ENCODE measurements at places on chromosomes 2 and 18. TPM values are rescaled to one million over a fixed set of nuclear protein-coding genes. Genes with fewer than 3 reads are reported as not detected.
A peak's percentile ranks its signal among the peaks of the same experiment; 100 is the strongest.

GRCh38 chr2:238869293-238870124, 21.6 kb downstream of the TWIST2 start:
- peak overlapping the region; percentile 50 for H3K27ac ChIP-seq
- H3K36me3 ChIP-seq: peaks cover 3% of the 10 kb centered on the region
- DNase-seq: no peak
- peaks cover 22% of the 10 kb centered on the region for H3K4me1 ChIP-seq

DNA sequence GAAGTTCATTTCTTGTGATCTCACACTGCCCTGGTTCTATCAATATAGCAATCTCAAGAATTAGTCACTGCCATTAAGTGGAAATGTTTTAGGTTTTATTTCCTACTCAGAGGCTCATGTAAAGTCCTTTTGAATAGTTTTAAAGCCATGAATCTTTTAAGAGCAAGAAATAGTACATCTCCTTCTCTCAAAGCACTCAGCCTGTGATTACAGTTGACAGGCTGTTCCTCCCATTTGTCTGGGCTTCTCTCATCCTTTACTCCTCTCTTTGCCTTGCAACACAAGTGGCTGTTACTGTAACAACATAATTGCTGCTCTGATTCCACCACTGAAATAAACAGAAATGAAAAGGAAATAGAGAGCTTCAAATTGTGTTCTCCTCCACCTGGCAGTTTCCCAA, 18.4 kb downstream of the GRP start:
- H3K27ac ChIP-seq: no peak overlapping the region
- no peak for DNase-seq
- H3K27me3 ChIP-seq: peaks cover 32% of the 10 kb centered on the region
- H3K36me3 ChIP-seq: no peaks in the 10 kb centered on the region
- no peaks in the 10 kb centered on the region for H3K4me1 ChIP-seq

DNA sequence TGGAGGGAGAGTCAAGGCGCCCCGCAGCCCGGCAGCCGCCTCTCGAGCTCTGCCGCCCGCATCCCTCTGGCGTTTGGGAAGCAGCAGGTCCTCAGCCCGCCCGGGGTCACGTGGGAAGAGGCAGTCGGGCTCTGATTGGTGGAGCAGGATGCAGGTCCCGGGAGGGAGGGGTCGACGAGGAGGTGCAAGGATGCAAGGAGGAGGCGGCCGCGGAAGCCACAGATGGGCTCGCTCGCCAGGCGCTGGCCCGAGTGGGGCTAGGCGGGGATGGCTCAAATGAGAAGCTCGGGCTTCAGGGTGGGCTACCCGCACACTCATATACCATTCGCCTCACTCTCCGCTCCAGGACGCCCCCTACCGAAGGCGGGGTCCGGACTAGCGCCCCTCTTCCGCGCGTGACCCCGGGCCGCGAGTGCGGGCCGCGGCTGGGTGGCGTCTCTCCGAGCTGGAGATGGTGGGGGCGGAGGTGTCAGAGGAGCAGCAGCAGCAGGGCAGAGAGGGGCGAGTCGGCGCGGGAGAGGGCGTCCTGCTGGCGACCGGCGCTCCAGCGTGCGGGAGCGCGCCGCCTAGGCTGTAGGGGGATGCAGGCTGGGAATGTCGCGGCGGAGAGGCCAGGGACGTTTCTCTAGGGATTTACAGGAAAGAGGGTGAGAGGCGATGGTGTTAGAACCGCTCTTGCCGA, at the start of gene TMEFF2:
Gene TMEFF2, minus strand, starts transcription at position 68 of the 682 bp plus-strand sequence. CDS start 409 bp downstream, outside the sequence.
- peaks cover 21% of the 10 kb centered on the region for H3K4me1 ChIP-seq
- peak within 1 kb of the TSS; percentile 86 for H3K4me3 ChIP-seq
- no peak within 1 kb of the TSS for H3K27ac ChIP-seq
- peaks cover 81% of the 10 kb centered on the region for H3K27me3 ChIP-seq

- no peak overlapping the region for H3K27ac ChIP-seq
- H3K4me3 ChIP-seq: no peak overlapping the region
- peaks cover 2% of the 10 kb centered on the region for H3K27me3 ChIP-seq
- H3K36me3 ChIP-seq: no peaks in the 10 kb centered on the region
- no peak for DNase-seq
Observed at GRCh38 chr2:72003796-72004195, 143.9 kb downstream of the CYP26B1 start.

GRCh38 chr2:66489436-66489835, 54.5 kb downstream of the MEIS1 start:
- peak overlapping the region; percentile 17 for H3K4me3 ChIP-seq
- DNase-seq: no peak
- H3K27me3 ChIP-seq: no peaks in the 10 kb centered on the region
- H3K27ac ChIP-seq: peak overlapping the region; percentile 19
- H3K36me3 ChIP-seq: peaks cover 70% of the 10 kb centered on the region

DNA sequence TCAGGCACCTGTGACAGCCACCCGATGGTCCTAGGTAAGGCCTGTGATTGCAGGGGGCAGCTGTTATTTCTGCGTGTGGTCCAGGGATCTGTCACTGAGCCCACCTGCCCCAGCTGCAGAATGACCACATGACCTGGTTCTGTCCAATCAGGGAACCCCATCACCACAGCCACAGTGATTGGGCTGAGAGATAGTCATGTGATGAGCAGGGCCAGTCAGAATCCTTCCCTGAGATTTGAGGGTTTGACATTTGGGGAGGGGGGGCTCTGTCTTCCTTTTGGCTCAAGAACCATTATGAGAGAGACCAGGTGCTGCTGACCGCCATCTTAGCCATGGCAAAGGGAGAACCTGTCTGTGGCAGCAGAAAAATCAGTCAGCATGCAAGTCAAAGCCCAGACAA, 147.2 kb downstream of the SMAD7 start:
- no peaks in the 10 kb centered on the region for H3K27me3 ChIP-seq
- no peak overlapping the region for H3K27ac ChIP-seq
- H3K36me3 ChIP-seq: peaks cover 12% of the 10 kb centered on the region
- no peak overlapping the region for H3K4me3 ChIP-seq
- DNase-seq: peak; percentile 49

GRCh38 chr18:32201948-32202672, 12.3 kb downstream of the MEP1B start:
- no peak overlapping the region for H3K4me3 ChIP-seq
- DNase-seq: no peak
- no peaks in the 10 kb centered on the region for H3K36me3 ChIP-seq

- H3K27me3 ChIP-seq: no peaks in the 10 kb centered on the region
- H3K4me3 ChIP-seq: no peak overlapping the region
- no peak overlapping the region for H3K27ac ChIP-seq
- H3K4me1 ChIP-seq: no peaks in the 10 kb centered on the region
- DNase-seq: no peak
Observed at GRCh38 chr2:186042207-186043028, 303.8 kb downstream of the FSIP2 start.

DNA sequence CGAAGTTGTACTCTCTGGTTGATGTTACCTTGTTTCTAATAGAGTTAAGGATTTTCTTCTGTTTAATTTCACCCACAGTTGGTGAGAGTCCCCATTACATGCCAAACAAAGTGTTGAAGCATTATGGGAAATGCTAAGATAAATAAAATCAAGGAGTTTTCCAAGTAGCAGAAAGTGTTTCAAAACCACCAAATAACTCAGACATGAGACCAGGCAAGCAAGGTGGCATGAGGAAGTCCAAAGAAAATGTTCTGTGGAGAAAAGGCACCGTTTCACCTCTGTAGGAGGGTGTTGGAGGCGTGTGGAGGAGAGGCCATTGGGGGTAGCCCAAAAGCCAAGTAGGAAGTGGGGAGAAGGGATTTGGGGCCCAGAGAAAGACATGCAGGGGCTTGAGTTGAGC, 8.7 kb downstream of the CFAP221 start:
- peaks cover 6% of the 10 kb centered on the region for H3K36me3 ChIP-seq
- H3K27ac ChIP-seq: no peak overlapping the region
- peaks cover 3% of the 10 kb centered on the region for H3K27me3 ChIP-seq
- peaks cover 11% of the 10 kb centered on the region for H3K4me1 ChIP-seq
- no peak overlapping the region for H3K4me3 ChIP-seq
- DNase-seq: no peak

DNA sequence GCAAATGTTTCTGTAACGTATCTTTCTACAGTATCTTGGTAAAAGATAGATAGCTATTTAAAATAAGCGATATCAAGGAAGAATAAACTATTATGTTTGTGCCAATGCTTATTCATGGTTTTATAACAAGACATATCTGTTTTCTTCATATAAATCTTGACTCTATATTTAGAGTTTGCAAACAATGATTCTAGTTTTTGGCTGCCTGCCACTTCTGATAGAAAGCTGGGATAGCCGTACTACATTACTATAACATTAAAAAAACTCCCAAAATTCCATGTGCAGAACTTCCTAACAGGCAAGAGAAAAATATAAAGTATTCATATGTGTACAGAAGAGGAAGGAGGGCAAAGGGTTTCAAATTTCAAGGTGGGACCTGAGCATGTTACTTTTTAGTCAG, 985.0 kb downstream of the BCL11A start:
- H3K4me3 ChIP-seq: no peak overlapping the region
- no peak for DNase-seq
- H3K27me3 ChIP-seq: peaks cover 13% of the 10 kb centered on the region
- peaks cover 40% of the 10 kb centered on the region for H3K4me1 ChIP-seq
- no peaks in the 10 kb centered on the region for H3K36me3 ChIP-seq

DNA sequence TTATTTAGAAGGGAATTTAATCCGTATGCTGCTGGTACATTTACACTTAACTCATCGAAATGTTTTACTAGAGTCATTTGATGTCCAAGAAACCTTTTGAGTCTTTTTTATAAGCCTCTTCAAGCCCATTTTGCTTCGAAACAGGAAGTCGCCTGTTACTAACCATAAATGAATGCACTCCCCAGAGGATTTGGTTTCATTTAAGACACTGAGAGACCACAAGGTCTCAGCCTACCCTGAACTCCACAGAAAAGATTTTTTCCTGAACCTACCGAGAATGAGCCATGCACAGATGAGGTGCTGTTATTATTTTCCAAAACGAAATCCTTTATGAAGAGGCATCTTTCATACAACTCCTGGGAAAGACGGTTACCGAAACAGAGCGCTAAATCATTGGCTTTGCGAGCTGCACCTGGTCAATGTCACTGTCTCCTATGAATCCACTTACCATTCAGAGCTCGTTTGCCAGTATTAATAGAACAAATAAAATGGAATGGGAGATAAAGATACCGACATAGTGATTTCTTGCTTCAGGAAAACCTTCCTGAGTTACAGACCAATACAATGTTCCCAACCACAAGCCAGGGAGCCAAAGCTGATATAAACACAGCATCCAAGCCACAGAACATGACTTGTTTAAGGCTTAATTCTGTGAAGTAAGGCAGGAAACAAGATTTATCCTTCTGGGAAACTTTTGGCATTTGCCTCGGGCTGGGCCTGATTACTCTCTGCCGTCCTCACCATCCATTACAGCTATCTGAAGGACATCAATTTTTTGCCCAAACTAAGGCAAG, 382.1 kb downstream of the OSR1 start:
- peak overlapping the region; percentile 9 for H3K27ac ChIP-seq
- no peaks in the 10 kb centered on the region for H3K36me3 ChIP-seq
- H3K27me3 ChIP-seq: no peaks in the 10 kb centered on the region

GRCh38 chr2:7701791-7702190, 784.6 kb downstream of the RNF144A start:
- no peak for DNase-seq
- H3K4me3 ChIP-seq: no peak overlapping the region
- H3K4me1 ChIP-seq: peaks cover 26% of the 10 kb centered on the region
- H3K36me3 ChIP-seq: no peaks in the 10 kb centered on the region

DNA sequence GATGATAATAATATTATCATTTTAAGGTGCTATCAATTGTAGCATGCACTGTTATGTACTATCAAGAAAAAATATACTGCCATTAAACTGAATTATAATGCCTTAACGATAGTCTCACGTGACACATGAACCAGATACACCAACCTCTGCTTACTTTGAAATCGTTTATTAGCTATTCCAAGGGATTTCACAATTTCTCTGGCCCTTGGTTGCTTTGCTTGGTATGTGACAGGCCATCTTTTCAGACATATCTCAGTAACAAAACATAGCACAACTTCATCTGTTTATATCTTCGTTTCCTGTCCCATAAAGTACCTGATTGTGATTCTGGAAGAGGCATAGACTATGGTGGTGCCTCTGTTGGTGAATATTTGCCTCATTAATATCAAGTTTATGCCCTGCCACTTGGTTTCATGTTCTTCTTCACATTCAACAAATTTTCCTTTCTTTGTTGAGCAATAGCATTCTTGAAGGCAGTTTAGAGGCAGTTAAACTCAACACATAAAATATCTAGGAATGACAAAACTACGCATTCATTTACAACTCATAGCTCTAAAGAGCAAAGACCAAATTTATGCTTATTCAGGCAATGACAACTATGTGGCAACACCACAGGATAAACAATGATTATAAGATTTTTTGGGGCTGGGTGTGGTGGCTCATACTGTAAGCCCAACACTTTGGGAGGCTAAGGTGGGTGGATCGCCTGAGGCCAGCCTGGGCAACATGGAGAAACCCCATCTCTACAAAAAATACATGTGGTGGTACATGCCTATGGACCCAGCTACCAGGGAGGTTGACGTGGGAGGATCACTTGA, 84.3 kb downstream of the MCFD2 start:
- DNase-seq: no peak
- no peak overlapping the region for H3K4me3 ChIP-seq
- H3K4me1 ChIP-seq: no peaks in the 10 kb centered on the region

The SERPINB2 gene
- total RNA-seq: 45.2 TPM

The STRN gene
- total RNA-seq: 34.3 TPM

The SPATS2L gene
- 97.8 TPM for total RNA-seq

The EPB41L3 gene
- total RNA-seq: 58.1 TPM

The MRPL33 gene
- total RNA-seq: 54.6 TPM

The NLRC4 gene
- total RNA-seq: not detected

The AMER3 gene
- total RNA-seq: 10.9 TPM

The RNF138 gene
- 34.9 TPM for total RNA-seq

The CREG2 gene
- total RNA-seq: 4.2 TPM

The SNORC gene
- total RNA-seq: 7.1 TPM

The SATB2 gene
- total RNA-seq: 3.2 TPM

The CNTNAP5 gene
- total RNA-seq: 5.0 TPM

The ANKRD30B gene
- not detected for total RNA-seq

The RAD51AP2 gene
- 0.12 TPM for total RNA-seq

The CKAP2L gene
- total RNA-seq: 9.7 TPM

The NAT8 gene
- total RNA-seq: not detected

Data from type B pancreatic cell (in vitro differentiated cells).